ENCODE measurements at places on chromosomes 6 and 20.

DNA sequence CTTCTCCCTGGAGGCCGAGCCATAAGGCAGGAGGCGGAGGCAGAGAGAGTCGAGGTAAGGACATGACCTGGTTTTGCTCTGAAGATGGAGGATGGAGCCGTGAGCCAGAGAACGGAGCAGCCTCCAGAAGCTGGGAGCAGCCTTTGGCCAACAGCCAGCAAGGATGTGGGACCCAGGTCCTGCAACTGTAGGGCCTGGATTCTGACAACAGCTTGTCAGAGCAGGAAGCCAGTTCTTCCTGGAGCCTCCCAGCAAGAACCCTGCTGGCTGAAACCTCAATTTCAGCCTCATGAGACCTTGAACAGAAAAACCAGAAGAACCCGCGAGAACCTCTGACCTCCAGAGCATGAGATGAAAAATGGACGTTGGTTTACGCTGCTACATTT, 13.4 kb upstream of the MRGBP start:
- DNase-seq, result peak; percentile 78

GRCh38 chr6:135506270-135506997, 8.9 kb upstream of the AHI1 start:
- DNase-seq, result peak; percentile 59

- no peak for DNase-seq
Measured at GRCh38 chr20:23143986-23144690, 58.0 kb upstream of the CD93 start.

- DNase-seq, result no peak
Measured at GRCh38 chr20:44544263-44544662, 22.4 kb upstream of the SERINC3 start.

- DNase-seq, result no peak
Measured at GRCh38 chr6:88167352-88167937, 1.3 kb upstream of the CNR1 start.
